ENCODE measurements at places on chromosomes 5 and 9. TPM values are rescaled to one million over a fixed set of nuclear protein-coding genes. Genes with fewer than 3 reads are reported as not detected.

Gene ELOVL7
- 0.69 TPM for total RNA-seq

Gene GPR151
- not detected for total RNA-seq

DNA sequence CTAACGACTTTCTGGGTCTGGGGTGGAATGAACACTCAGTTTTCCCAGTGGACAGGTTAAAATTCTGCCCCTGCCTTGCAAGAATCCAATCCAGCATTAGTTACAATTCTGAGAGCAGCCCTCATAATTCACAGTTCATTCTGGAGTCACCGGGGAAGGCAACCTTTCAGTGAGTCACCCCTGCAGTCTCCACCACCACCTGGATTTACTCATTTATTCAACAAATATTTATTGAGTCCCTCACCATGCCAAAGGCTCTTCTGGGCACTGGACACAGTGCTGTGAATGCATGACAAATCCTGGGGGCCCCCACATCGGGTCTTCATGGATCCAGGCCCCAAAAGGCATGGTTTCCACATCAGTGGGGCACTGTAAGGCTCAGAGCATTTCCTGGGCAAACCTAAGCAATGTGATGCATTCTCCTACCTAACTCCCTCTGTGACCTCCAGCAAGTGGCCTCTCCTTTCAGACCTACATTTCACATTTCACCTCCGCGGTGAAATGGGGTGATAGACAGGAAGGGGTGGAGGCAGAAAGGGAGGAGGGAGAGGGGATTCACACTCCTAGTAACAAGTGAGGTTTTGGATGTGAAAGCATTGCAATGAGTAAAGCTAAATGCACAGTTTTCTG is 6.4 kb upstream of the MSX2 start:
- H3K27me3 ChIP-seq: peaks cover 52% of the 10 kb centered on the region
- H3K36me3 ChIP-seq: no peaks in the 10 kb centered on the region
- no peak for DNase-seq
- H3K4me1 ChIP-seq: peaks cover 6% of the 10 kb centered on the region
- H3K27ac ChIP-seq: no peak overlapping the region

GRCh38 chr5:128169401-128170017 is 85.9 kb downstream of the SLC12A2 start:
- H3K4me3 ChIP-seq: no peak overlapping the region
- H3K36me3 ChIP-seq: peaks cover 19% of the 10 kb centered on the region
- DNase-seq: no peak
- no peak overlapping the region for H3K27ac ChIP-seq
- no peaks in the 10 kb centered on the region for H3K27me3 ChIP-seq
- H3K4me1 ChIP-seq: no peaks in the 10 kb centered on the region

- H3K27ac ChIP-seq: peak overlapping the region; percentile 94
- H3K27me3 ChIP-seq: no peaks in the 10 kb centered on the region
Observed at GRCh38 chr9:128724744-128725211, 851 bp upstream of the ZDHHC12 start.

DNA sequence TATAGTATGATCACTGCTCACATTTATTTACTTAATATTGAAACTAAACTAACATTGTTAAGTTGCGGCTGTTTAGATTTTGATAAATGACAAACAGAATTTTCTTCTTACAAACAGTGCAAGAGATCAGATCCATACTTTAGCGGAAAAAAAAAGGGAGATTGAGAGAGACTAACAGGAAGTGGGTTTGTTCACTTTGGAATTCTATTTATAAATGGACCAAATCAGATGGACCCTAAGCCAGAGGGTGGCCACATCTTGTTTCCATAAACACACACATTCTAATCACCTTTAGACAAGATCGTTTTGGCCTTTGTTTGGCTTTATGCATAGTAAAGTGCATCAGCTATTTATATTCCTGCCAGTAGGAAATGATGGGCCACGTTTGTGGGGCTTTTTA is 381.4 kb upstream of the CD180 start:
- DNase-seq: no peak
- H3K4me3 ChIP-seq: no peak overlapping the region
- no peaks in the 10 kb centered on the region for H3K27me3 ChIP-seq
- no peak overlapping the region for H3K27ac ChIP-seq
- H3K36me3 ChIP-seq: peaks cover 7% of the 10 kb centered on the region
- no peaks in the 10 kb centered on the region for H3K4me1 ChIP-seq

DNA sequence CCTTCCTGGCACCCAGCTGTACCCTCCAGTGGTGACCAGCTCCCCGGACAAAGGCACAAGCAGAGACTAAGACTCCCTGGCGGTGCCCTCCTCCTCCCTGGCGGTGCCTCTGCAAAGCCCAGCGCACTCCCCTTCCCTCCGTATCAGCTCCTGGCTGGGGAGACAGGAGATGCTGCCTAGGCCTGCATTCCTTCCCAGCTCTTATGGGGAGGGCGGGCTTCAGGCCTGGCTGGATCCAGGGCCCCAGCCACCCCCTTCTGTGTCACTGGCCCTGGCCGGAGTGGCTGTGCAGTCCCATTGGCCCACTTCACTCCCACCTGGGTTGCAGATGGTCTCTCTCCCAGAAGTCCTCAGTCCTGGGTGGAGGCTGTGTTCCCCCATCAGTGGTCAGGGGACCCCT is 6.4 kb downstream of the LCN12 start:
- H3K27ac ChIP-seq: no peak overlapping the region
- no peaks in the 10 kb centered on the region for H3K27me3 ChIP-seq
- no peaks in the 10 kb centered on the region for H3K36me3 ChIP-seq
- H3K4me3 ChIP-seq: no peak overlapping the region

DNA sequence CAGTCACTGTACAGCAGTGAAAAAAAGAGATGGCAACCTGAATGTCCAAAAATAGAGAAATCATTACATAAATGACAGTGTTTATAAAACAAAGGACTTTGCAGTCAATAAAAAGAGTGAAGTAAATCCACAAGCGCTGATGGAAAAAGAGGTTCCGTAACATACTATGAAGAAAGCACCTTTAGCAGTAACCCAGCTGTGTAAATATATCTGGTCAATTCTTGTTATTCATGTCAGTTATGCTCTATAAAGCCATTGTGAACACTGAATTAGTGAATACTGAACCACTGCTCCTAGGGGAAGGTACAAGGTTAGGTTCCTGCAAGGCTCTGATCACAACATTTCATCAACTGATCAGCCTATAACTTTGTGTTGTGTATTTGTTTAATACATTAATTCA is 39.5 kb downstream of the CCNJL start:
- no peak overlapping the region for H3K27ac ChIP-seq
- H3K36me3 ChIP-seq: no peaks in the 10 kb centered on the region
- DNase-seq: no peak
- H3K4me3 ChIP-seq: no peak overlapping the region

DNA sequence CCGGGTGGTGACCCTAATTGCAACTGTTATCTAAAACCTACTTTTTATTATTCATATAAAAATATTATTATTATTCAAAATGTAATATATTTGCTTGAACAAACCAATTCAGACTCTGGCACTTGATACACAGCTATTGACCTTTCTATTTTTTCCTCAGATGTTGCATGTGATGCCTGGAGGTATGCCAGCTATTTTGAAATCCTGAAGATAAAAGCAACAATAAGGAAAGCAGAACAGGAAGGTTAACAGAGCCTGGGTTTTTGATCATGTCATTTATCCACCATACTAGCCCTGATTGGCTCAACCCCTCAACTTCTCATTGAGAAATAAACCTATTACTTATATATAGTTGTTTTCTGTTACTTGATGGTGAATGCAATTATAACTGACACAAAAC is 340.9 kb upstream of the KIF2A start:
- DNase-seq: no peak
- H3K4me1 ChIP-seq: no peaks in the 10 kb centered on the region
- H3K27me3 ChIP-seq: no peaks in the 10 kb centered on the region
- H3K4me3 ChIP-seq: no peak overlapping the region
- H3K27ac ChIP-seq: no peak overlapping the region

GRCh38 chr5:128038643-128039042 is 44.9 kb upstream of the SLC12A2 start:
- H3K27ac ChIP-seq: no peak overlapping the region
- H3K27me3 ChIP-seq: no peaks in the 10 kb centered on the region
- H3K36me3 ChIP-seq: peaks cover 26% of the 10 kb centered on the region

GRCh38 chr9:78032730-78033457 is 1.3 kb upstream of the GNAQ start:
- DNase-seq: no peak
- H3K4me1 ChIP-seq: peaks cover 47% of the 10 kb centered on the region
- peak overlapping the region; percentile 86 for H3K4me3 ChIP-seq

Gene GRIN3A
- not detected for total RNA-seq

Gene HEMGN
- total RNA-seq: 2.9 TPM

GRCh38 chr5:167489202-167489601 is 802.2 kb upstream of the WWC1 start:
- H3K27me3 ChIP-seq: no peaks in the 10 kb centered on the region
- DNase-seq: no peak
- H3K27ac ChIP-seq: no peak overlapping the region
- no peaks in the 10 kb centered on the region for H3K4me1 ChIP-seq

DNA sequence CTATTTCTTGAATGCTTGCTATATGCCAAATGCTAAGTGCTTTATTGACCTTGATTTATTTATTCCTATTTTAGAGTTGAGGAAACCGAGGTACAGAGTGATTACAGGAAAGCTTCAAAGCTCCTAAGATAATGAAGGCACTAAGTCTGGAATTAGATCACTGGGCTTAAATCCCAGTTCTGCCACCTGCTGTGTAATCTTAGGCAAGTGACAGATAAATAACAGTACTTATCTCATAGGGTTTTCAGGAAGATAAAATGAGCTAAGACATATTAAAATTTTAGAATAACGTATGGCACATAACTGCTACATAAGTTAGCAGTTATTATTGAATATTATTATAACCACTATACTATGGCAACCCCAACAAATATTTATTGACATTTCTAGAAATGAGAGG is 843.8 kb downstream of the DTWD2 start:
- no peaks in the 10 kb centered on the region for H3K4me1 ChIP-seq
- H3K4me3 ChIP-seq: no peak overlapping the region
- no peaks in the 10 kb centered on the region for H3K27me3 ChIP-seq
- no peak overlapping the region for H3K27ac ChIP-seq

Gene NSD1
- 65.6 TPM for total RNA-seq

Gene TMC1
- not detected for total RNA-seq

Gene PHYHD1
- 0.21 TPM for total RNA-seq

- H3K4me1 ChIP-seq: no peaks in the 10 kb centered on the region
- H3K27me3 ChIP-seq: peaks cover 2% of the 10 kb centered on the region
- H3K36me3 ChIP-seq: no peaks in the 10 kb centered on the region
Observed at GRCh38 chr5:10109299-10109698, 140.4 kb downstream of the ATPSCKMT start.

GRCh38 chr5:1471997-1472963 is 27.0 kb upstream of the SLC6A3 start:
- H3K36me3 ChIP-seq: peaks cover 20% of the 10 kb centered on the region
- H3K27me3 ChIP-seq: no peaks in the 10 kb centered on the region
- no peak for DNase-seq
- no peak overlapping the region for H3K4me3 ChIP-seq
- no peak overlapping the region for H3K27ac ChIP-seq
- H3K4me1 ChIP-seq: peaks cover 6% of the 10 kb centered on the region

DNA sequence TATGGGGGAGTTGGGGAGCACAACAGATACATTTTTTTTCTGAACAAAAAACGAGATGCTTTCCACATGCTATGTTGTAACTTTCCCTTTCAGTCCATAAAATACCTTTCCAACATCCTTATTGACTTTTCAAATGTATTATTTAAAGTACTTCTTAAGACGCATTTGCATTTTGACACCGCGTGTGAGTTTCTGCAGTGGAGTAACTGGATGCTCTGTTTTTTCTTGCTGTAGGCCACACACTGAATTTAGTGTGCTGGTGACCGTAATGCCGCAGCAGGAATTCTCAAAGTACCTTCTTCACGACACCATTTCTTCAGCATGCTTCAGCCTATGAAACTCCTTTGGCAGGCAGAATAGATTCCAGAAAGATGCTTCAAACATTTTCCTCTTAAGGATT is 14.3 kb upstream of the EPB41L4B start:
- no peak overlapping the region for H3K4me3 ChIP-seq
- no peak for DNase-seq
- H3K4me1 ChIP-seq: no peaks in the 10 kb centered on the region
- peaks cover 5% of the 10 kb centered on the region for H3K27me3 ChIP-seq

Gene STK32A
- total RNA-seq: not detected

- H3K36me3 ChIP-seq: no peaks in the 10 kb centered on the region
- no peak overlapping the region for H3K27ac ChIP-seq
- DNase-seq: no peak
- H3K4me1 ChIP-seq: no peaks in the 10 kb centered on the region
- H3K4me3 ChIP-seq: no peak overlapping the region
- no peaks in the 10 kb centered on the region for H3K27me3 ChIP-seq
Observed at GRCh38 chr5:165981671-165982070, 2309.8 kb upstream of the WWC1 start.

Gene FAM13B
- 14.0 TPM for total RNA-seq

Gene SPEF2
- total RNA-seq: 14.1 TPM

Gene SPINK6
- total RNA-seq: not detected

- H3K4me1 ChIP-seq: peaks cover 46% of the 10 kb centered on the region
- peak within 1 kb of the TSS; percentile 85 for H3K4me3 ChIP-seq
- peak; percentile 70 for DNase-seq
- H3K36me3 ChIP-seq: peaks cover 26% of the 10 kb centered on the region
Observed at GRCh38 chr5:157575381-157576020, at the start of gene ADAM19. TSS of gene ADAM19 (minus strand) at chr5:157575775. CDS start at chr5:157575696, 79 bp downstream.

- peaks cover 34% of the 10 kb centered on the region for H3K36me3 ChIP-seq
- peaks cover 2% of the 10 kb centered on the region for H3K27me3 ChIP-seq
- peak overlapping the region; percentile 92 for H3K4me3 ChIP-seq
- peaks cover 45% of the 10 kb centered on the region for H3K4me1 ChIP-seq
- H3K27ac ChIP-seq: peak overlapping the region; percentile 31
Observed at GRCh38 chr5:179822444-179822990, 1.8 kb downstream of the SQSTM1 start.

DNA sequence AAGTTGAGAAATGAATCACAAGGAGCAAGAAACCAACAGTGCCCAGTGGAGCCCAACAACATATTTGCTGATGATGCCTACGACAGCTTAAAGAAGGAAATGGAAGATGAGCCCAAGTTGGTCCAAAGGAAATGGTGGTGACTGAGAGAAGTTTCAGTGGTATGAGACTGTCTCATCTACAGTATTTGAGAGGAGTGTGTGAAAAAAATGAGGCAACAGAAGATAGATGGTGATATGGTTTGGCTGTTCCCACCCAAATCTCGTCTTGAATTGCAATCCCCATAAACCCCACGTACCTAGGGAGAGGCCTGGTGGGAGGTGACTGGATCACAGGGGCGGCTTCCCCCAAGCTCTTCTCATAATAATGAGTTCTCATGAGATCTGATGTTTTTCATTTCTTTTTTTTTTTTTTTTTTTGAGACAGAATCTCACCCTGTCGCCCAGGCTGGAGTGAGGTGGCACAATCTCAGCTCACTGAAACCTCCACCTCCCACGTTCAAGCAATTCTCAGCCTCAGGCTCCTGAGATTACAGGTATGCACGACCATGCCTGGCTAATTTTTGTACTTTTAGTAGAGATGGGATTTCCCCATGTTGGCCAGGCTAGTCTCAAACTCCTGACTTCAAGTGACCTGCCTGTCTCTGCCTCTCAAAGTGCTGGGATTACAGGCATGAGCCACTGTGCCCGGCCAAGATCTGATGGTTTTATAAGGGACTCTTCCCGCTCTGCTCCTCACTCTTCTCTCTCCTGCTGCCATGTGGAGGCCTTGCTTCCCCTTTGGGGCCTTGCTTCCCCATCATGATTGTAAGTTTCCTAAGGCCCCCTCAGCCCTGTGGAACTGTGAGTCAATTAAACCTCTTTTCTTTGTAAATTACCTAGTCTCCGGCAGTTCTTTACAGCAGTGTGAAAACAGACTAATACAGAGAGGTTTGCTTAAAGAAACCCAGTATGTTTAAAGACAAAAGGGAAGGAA is 30.2 kb downstream of the EFCAB9 start:
- peaks cover 50% of the 10 kb centered on the region for H3K36me3 ChIP-seq
- H3K27me3 ChIP-seq: peaks cover 1% of the 10 kb centered on the region
- peak; percentile 82 for DNase-seq
